ENCODE measurements at places on chromosomes 5 and 9.
A peak's percentile ranks its signal among the peaks of the same experiment; 100 is the strongest.

DNA sequence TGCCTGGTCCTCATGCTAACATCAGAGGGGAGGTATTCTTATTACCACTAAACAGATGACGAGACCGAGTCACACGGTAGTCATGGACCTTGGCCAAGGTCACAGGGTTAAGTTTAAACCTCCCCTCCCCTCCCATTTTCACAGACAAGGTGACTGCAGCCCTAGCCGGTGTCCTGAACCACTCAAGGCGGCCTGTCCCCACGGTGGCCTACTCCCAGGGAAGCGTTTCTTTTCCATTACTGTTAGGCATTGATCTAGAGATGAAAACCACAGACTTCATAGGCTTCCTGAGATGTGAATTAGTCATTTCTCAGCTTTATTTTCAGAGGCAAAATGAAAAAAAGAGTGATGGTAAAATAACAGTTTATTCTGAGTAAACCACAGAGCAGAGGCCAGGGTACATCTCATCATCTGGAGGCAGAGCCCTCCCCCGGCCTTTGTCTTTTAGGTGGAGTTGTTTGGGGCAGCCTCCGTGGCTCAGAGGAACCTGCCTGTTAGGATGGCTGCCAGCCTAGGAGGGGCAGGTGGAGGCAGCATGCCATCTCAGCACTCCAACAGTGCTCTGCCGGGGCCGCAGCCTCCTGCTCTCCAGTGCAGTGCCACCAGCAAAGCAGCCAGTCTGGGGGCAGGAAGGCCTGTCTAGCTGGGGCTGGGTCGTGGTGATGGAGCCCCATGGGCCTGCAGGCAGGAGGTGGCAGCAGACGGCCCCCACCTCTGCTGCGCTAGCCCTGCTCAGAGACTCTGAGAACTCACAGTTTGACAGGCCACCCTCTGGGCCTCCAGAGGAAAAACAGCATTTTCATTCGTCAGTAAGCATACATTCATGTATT lies 71.2 kb downstream of the RAPGEF1 start:
- no peak for DNase-seq

DNA sequence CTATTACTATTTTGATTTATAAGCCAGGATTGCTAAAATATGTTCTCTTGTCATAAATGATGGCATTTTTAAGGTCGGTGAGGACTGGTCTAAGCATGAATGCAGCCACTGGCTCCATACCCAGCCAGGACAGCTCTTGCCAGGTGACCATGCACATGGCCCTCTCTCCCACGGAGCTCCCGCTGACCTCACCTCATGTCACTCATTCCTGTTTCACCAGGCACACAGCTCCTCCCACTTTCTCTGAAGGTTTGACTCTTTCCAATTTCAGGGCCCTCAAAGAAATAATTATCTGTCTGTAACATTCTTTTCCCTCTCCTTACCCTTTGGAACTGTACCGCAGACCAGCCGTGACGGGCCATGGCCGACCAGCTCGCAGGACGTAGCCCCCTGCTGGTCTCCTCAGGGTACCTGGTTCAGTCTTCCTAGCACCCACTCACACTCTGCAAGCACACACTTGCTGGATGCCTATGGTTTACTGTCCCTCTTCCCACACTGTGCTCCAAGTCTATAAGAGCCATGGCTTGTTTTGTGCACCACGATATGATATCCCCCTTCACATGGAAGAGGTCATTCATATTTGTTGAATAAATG lies 72.5 kb downstream of the LIFR start:
- no peak for DNase-seq

- no peak for DNase-seq
Measured at GRCh38 chr9:37156781-37157356, 36.5 kb downstream of the ZCCHC7 start.

- DNase-seq, result no peak
Measured at GRCh38 chr9:4086119-4087090, 213.5 kb downstream of the GLIS3 start.

DNA sequence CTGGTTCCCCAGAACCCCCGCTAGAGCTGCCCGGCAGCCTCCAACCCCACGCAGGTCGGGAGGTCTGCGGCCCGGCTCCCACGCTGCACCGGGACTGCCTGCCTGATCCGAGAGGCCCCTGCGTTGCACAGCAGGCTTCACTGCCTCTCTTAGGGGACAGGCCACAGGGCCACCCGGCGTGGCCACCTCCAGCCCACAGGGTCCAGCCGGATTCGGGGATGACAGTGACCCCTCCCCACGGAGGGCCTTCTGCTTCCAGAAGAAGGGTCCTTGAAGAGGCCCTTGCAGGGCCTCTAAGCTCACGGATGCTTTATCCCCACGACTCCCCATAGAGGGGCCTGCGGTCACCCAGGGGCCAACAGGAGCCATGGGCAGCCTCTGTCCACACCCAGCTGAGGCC lies 66.1 kb upstream of the PPP1R26 start:
- peak; percentile 46 for DNase-seq

DNA sequence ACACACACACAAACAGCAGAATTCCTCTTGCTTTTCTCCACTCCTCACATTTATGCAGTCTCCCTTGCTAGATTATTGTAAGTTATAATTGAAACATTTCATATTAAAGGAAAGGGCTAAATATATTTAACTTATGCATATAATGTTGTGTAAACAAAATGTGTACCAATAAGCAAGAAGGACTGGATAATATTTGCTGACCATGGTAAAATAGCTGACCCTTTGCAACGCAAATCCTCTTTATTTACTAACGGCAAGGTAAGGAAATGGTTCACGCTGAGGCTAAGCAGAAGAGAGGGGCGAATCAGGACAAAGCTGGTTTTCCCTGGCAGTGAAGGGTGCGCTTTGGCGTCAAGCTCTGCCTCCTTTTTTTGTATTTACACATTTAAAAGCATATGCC lies 154.2 kb upstream of the IRX4 start:
- DNase-seq, result no peak

DNA sequence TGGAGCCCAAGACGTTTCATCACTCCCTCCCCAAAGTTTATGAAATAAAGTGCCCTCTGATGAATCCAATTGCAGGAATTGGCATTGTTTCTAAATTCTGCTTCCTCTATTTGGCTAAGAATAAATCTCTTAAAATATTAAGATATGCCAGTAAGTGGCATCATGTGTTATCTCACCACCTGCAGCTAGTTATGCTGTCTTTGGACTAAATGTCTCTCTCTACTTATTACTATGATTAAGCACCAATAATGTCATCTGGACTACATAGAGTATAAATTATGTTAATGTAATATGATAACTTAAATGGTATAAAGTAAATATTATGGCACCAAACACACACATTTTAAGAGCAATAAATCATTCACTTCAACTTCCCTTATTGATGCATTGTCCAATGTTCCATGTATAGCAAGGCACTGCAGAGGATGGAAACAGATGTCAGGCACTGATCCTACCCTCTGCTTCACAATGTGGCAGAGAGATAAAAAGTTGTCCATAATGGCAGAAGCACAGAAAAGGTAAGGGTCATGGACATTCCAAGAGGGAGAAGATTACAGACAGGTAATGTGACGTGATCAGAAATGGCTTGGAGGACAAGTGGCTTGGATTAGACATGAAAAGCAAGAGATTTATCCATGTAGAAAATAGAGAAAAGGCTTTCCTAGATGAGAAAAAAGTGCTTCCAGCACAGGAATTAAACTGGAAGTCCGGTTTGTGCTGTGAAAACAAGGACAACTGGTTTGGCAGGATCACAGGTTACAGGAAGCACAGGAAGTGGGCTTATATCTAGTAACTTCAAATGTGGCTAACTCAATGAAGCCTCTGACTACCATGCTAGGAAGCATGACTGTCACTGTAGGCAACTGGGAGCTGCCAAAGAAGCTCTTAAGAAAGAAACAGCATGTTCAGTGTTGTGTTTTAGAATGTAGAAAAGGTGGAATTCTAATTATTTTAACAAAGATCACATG lies 26.7 kb downstream of the MARCHF11 start:
- DNase-seq, result no peak

GRCh38 chr9:5866272-5866671 lies 24.4 kb upstream of the MLANA start:
- DNase-seq, result no peak

DNA sequence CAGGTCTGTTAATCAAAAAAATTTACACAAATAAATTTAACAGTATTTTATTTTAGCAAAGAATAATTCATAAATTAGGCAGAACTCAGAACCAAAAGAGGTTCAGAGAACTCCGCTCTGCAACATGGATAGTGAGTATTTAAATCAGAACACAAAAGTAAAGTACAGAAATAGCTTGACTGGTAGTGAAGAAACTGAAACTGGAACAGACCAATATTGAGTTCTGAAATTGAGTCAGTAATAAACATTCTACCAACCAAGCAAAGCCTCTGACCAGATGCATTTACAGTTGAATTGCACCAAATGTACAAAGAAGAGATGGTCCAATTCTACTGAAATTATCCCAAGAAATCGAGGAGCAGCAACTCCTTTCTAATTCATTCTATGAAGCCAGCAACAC lies 1542.8 kb downstream of the EFNA5 start:
- no peak for DNase-seq

- no peak for DNase-seq
Measured at GRCh38 chr9:31347082-31347617, 1037.3 kb upstream of the ACO1 start.

- DNase-seq, result no peak
Measured at GRCh38 chr9:92663126-92663525, 6.8 kb downstream of the IPPK start.

- DNase-seq, result no peak
Measured at GRCh38 chr9:137969685-137970084, 92.1 kb downstream of the CACNA1B start.

DNA sequence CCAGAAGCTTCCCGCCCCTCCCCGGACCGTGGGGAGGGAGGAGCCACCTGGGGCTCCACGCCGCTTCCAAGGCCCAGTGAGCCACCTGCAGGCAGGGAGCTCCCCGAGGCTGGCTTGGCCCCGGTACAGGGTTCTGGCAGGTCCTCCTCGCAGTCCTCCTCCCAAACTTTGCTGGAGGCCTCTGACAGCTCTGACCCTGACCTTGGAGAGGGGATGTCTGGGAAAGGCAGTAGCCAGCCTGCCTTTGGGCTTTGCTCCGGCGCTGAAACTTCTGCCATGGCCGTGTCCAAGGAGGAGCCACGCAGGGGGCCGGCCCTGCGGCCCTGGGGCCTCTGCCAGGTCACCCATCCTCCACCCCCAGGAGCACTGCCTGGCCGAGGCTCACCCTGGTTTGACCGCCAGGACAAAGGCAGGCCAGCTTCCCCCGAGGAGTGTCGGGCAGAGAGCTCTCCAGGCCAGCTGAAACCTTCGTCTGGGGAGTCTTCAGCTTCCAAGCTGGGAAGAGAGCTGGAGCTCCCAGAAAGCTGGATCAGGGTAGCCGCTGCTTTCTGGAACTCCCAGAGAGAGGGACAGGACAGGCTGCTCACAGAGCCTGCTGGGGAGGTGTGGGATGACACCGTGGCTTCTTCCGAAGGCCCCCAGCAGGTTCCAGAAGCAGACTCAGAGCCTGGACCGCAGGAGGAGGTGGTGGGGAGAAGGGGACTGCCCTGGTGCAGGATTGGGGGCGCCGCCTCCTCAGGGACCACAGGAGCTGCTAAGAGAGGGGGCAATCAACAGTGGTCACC lies 9.0 kb upstream of the QSOX2 start:
- DNase-seq, result no peak

- DNase-seq, result no peak
Measured at GRCh38 chr5:41908374-41909079, 4.4 kb downstream of the RIMOC1 start.

GRCh38 chr9:1599961-1600360 lies 415.2 kb upstream of the SMARCA2 start:
- DNase-seq, result no peak

- DNase-seq, result no peak
Measured at GRCh38 chr9:114216976-114217375, 61.6 kb downstream of the COL27A1 start.

DNA sequence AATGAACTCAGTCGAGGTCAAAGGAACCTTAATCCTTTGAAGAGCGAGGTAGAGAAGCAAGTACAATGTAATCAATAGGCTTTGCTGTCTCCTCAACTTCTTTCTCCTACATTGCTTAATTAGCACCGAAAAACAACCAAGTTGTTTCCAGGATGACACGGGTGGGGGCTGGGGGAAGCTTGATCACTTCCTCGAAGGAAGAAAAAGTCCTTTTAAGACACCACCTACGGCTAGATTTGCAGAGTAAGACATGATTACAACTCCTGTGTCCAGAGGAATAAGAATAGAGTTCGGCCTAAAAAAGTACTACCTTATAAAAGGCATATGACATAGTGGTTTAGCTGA lies 811 bp upstream of the ARRDC3 start:
- no peak for DNase-seq

DNA sequence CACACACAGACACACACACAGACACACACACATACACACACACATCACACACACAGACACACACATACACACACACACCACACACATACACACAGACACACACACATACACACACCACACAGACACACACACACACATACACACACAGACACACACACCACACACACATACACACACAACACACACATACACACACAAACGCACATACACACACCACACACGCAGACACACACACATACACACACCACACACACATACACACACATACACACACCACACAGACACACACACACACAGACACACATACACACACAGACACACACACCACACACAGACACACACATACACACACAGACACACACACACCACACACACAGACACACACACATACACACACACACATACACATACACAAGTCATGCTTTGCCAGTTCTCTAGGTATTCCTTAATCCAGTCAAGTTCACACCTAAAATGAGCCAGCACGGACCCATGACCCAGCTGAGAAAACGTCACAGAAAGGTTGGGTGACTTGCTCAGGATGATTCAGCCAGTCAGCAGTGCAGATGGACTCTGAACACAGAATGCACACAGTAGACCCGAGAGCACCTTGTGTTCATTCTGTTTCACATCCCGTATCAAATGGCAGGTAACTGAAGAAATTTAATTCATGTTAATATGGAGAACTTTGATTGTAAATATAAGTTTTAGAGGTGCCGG lies 746.4 kb downstream of the MTRR start:
- no peak for DNase-seq

DNA sequence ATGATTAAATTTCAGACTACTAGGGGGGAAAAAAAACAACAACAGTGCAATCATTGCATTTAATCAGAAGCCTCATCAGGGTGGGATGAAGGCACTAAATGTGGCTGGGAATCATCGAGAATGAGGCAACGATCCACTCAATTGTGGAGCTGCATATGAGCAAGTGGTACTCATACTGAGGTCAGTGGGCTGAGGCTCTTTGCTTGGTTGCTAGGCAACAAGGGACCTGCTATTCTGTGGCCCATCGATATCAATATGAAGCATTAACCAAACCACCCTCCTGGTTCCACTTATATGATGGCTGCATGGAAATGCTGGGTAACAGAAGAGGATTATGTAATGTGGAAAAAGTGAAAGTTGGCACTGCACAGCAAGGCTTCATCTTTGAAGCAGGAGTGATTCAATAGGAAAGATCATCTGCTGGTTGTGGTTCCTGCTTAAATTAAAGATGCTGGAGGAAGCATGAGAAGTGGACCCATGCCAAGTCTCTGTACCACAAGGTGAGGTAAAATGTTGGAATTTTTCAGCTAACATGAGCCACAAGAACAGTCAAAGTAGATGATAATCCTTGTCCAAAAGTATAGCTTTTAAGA lies 159.8 kb upstream of the HMHB1 start:
- DNase-seq, result no peak

GRCh38 chr9:126883636-126884035 lies 23.2 kb downstream of the ZBTB34 start:
- DNase-seq, result peak; percentile 57
